ENCODE measurements at places on chromosomes 7 and 10.
A peak's percentile ranks its signal among the peaks of the same experiment; 100 is the strongest.

DNA sequence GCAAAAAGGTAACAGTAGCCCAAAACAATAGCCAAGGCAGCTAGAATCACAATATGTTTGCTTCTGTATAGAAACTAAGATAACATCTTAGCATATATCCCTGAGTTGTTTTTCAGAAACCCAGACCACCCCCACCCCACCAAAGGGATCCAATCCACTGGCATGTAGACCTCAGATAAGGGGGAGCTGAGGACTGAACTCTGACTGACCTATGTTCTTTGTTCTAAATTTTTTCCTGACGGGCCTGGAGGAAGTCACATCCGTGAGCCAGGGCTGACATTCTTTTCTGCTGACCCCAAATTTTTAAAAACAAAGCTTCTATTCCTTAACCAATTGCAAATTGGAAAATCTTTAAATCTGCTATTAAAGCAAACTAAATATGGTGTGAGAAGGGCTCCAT, 493.9 kb upstream of the IGFBP3 start:
- DNase-seq = peak; percentile 60

DNA sequence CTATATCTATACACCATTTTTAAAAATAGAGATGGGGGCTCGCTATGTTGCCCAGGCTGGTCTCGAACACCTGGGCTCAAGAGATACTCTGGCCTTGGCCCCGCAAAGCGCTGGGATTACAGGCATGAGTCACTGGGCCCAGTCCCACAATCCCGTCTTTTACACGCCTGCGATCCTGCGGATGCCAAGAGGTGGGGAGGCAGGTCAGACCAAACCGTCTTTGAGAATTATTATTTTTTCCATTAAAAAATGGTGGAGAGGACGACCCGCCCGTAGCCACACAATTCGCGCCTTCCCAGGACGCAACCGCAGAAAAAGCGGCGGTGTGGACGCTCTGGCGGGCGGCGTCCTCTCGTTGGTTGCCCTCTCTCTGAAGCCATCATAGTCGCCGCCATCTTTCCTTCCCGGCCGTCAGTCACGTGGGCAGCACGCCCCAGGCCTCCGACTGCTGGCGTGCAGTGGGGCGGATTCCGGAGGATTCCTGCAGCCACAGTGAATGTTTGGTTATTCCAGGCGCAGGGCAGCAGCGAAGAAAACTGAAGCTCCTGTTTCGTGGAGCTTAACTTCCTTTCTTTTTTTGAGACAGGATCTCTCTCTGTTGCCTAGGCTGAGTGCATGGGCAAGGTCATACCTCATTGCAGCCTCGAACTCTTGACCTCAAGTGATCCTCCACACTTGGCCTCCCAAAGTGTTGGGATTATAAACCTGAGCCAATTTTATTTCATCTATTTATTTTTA, 9.9 kb upstream of the EPHB4 start:
- peak; percentile 89 for DNase-seq

GRCh38 chr7:142301299-142301698, 43.4 kb upstream of the PRSS58 start:
- no peak for DNase-seq

- DNase-seq = peak; percentile 52
These were observed 553.6 kb upstream of the GHITM start for GRCh38 chr10:83585686-83586085.

- no peak for DNase-seq
These were observed 29.8 kb downstream of the PDLIM1 start for GRCh38 chr10:95260909-95261552.

DNA sequence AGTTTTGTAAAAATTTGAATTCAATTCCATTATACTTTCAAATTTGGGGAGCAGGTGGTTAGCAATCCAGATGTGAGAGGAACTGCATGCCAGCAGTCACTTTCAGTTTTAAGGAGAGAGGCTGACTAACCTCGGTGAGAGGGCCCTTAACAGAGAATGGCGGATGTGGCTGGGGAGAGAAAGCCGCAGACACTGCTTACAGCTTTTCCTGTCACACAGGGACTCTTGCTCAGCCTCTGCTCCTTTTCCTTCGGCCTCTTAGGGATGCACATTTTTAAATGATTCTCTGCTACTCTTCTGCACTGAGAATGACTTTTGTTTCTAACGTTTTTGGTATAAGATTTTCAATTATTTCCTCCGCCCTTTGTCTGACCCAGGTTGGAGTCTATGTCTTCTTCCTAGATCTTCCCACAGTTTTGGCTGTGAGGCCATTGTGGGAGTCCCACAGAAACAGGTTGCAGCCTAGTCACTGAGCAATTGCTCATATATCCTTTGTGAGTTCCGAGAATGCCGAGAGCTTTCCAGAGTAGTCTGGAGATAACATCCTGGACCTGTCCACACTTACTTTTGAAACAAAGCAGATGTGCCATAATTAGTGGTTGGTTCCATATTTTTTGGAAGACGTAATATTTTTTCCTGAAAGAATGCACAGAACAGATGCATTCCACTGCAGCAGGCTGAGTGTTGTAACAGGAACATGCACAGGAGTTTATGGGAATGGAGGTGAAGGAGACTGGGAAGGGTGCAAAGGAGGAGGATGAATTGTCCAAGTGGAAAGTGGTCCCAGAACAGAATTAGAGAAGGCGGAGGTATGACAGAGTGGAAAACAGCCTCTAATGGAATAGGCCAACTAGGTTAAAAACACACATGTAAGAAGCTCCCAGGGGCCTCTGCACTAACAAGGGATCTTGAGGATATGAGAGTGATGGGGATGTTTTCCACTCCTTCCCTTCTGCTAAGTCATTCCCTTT, 168.0 kb upstream of the ZNF32 start:
- peak; percentile 99 for DNase-seq

GRCh38 chr7:42090056-42090455, 147.0 kb downstream of the GLI3 start:
- no peak for DNase-seq

DNA sequence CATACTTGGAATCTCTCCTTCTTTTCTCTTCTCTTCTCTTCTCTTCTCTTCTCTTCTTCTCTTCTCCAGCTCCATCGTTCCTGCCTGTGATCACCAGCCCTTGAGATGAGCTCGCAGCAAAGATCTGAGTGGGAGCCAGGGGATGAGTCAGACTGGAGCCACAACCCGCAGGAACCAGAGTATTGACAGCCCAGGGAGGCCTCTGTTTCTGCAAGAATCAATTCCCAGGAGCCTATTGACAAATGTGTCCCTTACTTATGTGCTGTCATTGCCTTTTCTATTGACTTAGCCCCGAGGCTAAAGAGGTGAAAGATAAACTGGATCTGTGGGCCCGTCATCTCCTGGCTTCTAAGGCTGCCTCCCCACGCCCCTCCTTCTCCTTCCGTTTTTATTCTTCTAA, 13.1 kb upstream of the HABP2 start:
- DNase-seq = no peak

DNA sequence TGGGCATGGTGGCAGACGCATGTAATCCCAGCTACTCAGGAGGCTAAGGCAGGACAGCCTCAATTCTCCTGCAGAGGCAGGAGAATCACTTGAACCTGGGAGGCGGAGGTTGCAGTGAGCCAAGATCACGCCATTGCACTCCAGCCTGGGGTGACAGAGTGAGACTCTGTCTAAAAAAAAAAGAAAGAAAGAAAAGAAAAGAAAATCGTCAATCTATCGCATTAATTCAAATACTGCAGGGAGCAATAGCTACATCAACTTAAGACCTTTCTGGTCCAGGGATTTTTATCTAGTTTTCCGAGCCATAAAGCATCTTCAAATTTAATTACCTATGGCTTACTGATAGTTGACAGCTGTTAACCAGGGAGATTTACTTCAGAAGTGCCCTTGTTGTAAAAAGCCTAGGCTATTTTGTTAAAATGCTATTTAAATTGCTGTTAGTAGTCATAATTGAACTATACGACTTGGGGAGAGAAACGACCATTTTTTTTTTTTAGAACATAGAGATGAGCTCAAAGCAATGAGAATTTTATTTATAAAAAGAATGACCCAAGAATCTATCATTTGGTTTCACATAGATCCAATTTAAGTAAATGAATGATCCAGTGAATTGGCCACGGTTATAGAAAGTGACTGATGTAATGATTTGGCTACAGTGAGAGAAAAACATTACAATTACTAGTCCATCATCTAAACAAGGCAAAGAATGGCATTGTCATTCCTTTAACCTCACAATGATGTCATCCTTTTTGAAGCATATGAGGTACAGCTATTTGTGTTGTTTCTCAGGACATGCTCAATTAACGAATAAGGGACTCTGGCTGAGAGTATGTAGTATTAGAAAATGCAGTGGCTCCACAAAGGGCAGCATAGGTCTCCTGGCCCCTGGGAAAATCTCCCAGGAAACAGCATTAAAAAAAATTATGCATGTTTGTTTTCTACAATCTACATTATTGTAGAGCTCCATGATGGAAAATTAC, 85.3 kb downstream of the SEMA3C start:
- DNase-seq = peak; percentile 44

DNA sequence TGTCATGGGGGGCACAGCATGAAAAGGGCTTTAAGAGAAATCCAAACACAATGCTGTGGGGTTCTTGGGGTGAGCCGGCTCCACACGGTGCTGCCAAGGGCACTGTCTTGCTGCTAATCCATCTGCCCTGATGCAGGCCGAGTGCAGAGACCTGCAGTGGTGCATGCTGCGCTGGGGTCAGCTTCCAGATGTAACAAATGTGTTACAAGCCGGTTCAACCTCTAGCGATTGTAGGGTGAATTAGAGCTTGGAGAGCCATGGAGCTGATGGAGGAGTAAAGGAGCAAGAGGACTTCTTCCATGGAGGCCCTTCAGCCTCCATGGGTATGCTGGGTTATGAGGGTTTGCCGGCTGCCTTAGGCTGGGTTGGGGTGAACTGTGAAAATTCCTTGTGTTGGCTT, 402.3 kb downstream of the TYW1 start:
- DNase-seq = no peak

Measured in amniotic epithelial cell (primary cell).